ENCODE measurements at places on chromosomes 12 and 14.

DNA sequence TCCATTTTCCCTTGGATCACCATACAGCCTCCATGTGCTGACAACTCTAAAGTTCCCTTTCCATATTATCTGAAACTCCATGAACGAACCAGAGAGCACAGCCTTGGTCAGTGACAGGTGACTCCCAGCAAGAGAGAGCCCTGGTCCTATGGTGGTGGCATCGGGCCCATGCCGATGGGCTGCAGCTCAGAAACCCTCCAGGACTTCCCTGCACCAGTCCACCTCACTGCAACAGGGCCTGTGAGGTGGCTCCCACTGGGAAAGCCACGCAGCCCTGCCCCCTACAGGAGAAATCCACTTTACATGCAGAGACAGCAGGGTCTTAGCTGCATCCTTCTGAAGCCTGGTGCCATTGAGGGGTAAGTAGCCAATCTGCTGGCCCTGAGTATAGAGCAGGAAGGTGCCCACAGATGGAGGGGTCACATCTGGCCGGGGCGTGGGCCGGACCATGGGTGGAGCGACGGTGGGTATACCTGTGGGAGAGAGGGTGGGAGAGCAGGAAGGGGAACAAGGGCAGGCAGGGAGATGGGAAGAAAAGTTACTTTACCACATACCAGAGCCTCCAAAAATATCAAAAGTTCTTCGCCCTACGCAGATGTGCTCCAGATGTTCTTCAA lies 24.7 kb downstream of the RTRAF start:
- DNase-seq: no peak

- no peak for DNase-seq
Measured at GRCh38 chr14:92863286-92864080, 59.5 kb upstream of the CHGA start.

DNA sequence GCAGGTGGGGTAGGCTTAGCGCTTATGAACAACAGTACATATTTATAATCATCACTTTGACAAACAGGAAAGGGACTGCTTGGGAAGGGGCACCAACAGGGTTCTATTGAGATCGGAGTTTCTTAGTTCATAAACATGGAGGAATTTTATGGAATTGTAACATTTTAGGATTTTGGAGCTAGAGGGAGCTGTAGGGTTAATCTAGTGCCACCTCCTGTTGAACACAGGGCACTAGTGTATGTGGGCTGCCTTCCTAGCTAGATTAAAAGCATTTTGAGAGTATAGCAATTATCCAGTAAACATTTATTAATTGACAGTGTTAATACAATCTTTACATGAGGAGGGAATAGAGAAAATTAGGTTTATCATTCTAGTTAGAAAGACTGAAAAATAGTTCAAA lies 23.1 kb upstream of the TBC1D30 start:
- DNase-seq: no peak

DNA sequence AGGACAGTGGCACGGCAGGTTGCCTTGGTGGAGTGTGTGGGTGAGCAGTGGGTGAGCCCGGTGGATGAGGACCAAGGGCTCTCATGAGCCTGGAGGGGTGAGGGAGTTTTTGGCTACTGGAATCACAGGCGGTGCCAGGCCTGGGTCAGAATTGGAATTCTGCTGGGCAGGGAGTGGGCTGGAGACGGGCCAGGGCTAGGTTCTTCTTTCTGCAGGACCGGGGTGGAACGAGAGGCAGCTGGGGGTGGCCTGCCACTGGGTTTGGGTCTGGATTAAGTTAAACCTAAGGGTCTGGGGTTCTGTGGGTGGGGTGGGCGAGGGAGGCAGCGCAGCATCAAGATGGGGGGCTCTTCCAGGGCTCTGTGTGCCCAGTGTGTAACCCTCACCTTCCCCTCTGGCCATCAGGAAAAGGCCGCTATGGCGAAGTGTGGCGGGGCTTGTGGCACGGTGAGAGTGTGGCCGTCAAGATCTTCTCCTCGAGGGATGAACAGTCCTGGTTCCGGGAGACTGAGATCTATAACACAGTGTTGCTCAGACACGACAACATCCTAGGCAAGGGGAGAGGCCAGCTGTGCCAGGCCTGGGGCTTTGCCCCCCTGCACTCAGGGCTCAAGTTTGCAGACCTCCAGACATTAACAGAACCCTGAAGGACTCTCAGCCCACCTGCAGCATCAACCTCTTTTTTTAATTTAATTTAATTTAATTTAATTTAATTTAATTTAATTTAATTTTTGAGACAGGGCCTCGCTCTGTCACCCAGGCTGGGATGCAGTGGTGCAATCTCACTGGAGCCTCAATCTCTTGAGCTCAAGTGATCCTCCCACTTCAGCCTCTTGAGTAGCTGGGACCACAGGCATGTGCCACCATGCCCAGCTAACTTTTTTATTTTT lies 7.0 kb downstream of the ACVRL1 start:
- no peak for DNase-seq

GRCh38 chr14:93320489-93320888 lies 12.3 kb downstream of the BTBD7 start:
- no peak for DNase-seq

DNA sequence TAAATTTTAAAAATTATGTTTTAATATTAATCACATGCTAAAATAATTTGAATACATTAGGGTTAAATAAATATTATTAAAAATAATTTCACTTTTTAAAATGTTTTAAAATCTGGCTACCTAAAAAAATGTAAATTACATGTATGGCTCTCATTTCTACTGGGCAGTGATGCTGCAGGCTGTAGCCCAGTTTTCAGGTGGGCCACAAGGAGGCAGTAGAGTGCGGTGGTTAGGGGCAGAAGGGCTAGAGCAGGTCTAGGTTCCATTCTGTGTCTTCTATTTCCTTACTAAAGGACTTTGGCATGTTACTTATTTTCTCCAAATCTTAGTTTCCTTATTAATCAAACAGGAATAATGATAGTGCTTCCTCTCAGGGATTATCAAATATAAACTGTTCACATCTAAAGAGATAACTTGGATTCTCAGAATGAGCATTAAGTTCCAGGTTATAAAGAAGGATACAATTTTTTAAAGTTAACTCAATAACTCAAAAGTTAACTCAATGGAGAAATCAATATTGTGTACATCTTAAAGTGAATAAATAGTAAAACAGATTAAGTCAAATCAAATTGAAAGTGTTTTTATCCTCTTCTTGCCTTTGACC lies 54.9 kb upstream of the OVCH1 start:
- DNase-seq: peak; percentile 28

- no peak for DNase-seq
Measured at GRCh38 chr12:85688837-85689236, 147.4 kb downstream of the RASSF9 start.

DNA sequence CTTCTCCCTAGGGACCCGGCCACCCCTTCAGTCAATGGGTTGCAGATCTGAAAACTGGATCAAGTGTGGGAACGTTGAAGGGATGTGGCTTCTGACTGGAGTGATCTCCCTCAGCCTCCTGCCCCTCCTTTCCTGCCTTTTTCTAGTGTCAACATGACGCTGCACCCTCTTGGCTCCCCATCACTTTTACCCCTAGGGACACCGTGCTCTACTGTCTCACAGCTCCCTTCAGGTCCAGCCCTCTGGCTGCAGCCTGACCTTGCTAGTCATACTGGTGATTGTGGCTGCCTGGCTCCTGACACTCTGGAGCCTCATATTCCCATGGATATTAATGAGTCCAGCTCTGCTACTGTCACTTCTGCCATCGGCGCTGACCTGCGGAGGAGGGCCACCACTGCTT lies 51.5 kb upstream of the RASSF3 start:
- no peak for DNase-seq

- no peak for DNase-seq
Measured at GRCh38 chr12:70671698-70672097, 34.5 kb upstream of the PTPRB start.

DNA sequence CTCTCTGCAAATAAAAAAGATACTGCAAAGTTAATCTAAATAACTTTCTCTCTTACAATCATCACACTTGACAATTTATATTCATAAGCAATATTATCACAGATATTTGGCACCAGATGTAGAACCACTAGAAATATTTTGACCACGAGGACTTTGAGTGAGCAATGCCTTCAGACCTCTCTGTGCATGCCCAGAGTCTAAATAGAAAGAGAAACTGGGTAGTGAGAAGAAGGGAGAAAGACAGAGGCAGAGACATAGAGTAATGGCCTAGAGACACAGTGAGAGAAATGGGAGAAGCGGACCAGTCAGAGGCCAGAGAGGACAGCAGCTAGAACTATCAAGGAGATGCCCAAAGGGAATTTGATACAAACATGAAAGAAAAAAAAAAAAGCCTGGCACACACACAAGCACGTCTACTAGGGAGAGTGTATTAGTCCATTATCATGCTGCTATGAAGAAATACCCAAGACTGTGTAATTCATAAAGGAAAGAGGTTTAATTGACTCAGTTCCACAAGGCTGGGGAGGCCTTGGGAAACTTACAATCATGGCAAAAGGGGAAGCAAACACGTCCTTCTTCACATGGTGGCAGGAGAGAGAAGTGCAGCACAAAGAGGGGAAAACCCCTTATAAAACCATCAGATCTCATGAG lies 41.1 kb downstream of the BMP4 start:
- no peak for DNase-seq

DNA sequence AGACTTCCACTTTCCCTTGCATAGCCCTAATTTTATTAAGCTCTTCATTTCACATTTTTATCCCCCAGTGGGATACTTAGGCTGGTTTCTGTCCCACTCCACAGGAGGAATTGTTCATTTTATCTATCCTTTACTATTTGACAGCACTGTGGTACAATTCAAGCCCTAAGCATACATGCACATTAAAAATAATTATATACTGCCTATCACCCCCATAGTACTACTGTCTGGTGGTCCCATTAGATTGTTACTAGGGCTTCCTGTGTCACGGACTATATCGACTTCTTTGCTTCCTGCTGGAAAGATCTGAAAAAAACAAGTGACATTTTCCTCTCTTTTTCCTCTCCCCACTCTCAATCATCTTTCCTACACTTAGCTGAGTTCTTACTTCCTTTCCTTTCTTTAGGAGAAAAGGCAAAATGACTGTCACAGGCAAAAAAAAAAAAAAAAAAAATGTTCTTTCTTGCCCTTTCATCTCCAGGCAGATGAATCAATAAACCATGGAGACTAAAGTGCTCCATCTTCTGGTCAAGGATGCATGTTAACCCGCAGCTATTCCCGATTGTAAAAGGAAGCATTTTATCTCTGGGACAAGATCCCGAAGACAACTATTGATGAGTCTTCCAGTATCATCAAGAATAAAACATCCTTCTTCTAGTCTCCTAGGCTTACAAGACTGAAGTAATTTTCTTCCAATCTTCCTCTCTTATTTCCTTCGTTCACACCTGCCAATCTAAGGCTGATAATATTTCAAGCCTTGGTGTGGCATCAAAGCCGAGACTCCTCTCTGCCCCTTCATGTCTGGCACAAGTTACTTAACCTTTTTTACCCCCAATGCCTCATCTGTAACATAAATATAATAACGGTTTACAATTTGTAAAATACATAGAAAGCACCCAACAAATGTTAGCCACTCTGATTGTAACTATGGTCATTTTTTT lies 94.4 kb upstream of the PLEKHG7 start:
- no peak for DNase-seq

DNA sequence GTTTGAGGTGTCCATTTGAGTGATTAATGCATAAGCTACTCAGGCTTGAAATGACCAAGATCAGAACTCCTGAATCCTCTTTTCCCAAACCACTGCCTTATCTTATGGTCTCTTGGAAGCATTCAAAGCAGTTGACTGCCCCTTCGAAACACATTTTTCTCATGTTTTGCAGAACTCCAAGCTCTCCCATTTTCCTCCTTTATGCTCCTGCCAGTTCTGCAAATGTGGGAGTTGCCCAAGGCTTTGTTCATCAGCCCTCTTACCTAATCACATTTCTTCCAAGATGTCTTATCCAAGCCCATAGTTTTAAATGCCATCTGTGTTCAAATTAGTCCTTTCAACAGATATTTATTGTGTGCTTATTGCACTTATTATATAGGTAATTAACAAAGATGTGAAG lies 1.8 kb upstream of the DNAAF2 start:
- DNase-seq: no peak

GRCh38 chr12:12404297-12404696 lies 47.4 kb downstream of the BORCS5 start:
- no peak for DNase-seq

DNA sequence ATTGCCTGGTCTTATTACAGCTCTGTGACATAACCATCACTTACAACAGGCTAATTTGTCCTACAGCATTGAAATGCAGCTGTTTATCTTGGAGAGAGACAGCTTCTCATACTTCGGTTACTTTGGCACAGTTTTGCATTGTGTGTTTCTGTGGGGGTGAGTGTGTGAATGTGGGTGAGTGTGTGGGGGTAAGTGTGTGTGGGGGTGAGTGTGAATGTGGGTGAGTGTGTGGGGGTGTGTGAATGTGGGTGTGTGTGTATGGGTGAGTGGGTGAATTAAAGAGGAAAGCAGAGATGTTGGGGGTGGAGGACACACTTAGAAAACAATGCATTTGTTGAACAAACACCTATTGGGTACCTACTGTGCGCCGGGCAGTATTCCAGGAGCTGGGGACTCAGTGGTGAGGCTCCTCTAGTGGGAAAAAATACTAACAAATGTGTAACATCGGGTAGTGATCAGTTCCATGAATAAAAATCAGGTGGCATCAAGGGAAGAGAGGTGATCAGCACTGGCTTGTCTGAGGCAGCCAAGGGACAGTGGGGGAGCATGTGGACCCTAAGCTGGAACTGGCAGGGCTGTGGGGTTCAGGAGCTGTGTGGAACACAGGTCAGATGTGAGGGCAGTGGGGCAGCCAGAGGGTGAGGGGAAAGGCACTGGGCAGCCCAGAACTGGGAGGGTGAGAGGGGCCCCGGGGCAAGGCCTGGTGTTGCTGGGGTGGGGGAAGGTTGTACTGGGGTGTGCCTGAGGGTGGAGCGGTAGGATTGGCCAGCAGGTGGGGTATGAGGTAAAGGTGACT lies 44.1 kb upstream of the AMN start:
- no peak for DNase-seq

DNA sequence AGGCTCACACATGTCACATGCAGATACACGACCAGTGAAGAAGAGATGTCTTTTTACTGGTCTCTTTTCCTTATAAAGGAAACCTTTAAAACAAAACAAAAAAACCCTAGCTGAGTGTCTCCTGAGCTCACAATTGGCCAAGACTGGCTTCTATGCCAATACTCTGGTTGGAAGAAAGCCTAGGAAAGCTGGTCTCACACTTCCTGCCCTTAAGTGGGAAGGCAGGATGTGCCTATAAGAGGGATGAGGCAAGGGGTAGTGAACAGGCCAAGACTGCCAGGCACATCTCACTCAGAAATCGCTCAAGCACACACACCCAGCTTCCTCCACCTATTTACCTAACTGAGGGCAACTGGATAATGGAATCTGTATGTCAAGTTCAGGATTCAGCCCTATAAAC lies 50.0 kb downstream of the SOCS2 start:
- DNase-seq: no peak

GRCh38 chr14:104294628-104294982 lies 156.2 kb downstream of the KIF26A start:
- no peak for DNase-seq

All from activated CD4-positive, alpha-beta T cell treated with anti-CD3 and anti-CD28 coated beads for 4 hours (primary cell).